ENCODE measurements at places on chromosomes 7 and 10.

DNA sequence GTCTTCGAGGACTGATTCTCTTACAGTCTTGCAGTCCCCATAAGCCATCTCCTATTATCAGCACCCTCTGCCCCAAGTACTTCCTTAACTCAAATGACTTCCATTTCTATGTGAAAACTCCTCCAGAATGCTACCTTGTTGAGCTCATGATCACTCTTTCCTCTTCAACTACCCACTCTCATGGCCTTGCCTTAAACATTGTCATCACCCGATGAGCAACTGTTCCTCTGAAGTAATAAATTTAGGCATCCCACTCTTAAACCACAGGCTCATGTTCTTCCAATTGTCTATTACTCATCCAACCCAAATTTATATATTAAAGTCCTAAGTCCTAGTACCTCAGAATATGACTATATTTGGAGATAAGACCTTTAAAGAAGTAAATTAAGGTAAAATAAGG, 152.9 kb downstream of the C1GALT1 start:
- DNase-seq = no peak

DNA sequence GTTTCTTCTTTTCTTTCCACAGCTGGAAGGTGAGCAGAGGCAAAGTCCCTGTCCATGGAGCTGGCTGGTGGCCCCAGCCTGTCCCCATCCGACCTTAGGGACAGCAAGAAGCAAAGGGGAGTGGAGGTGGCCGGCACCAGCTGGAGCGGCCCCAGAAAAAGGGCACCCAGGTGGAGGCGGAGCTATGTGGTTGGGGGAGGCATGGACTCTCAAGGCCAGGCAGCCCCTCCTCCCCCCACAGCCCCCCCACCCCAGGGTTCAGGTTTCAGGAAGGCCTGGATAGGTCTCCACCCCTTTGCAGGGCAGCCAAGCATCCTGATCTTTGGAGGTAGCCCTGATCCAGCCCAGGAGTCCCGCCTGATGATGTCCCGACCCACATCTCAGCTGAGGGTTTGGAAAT, at the start of gene SSC4D:
TSS of gene SSC4D (minus strand) at position 161 of the 400 bp plus-strand sequence. CDS start 5,258 bp downstream, outside the sequence.
- DNase-seq = no peak

DNA sequence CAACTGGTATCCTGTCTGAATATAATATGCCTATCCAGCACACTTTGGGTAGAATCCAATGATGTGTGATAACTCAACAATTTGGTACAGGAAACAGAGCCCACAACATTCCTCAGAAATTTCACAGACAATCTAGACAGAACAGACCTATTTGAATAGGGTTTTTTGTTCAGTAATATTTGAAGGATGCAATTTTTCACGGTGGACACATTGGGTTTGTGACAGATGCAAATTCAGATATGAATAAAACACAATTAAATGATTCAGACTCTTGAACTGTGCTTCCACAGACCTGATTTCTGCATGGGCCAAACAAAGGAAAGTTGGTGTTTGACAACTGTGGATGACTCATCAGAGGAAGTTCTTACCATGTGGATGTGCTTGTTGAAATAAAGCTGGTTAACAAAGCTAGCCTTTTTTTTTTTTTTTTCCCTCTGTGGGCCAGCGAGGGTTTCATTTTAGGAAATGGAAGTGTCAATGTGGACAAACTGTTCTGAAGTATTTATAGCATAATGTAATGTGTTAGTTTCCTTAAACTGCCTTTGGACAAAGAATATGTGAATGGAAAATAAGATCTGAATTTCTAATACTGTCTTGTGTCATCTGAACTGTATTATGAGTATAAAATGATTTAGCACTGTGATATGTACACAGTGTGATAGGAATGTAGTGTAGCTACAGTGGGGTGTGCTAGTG, 43.2 kb upstream of the FAM133B start:
- DNase-seq = no peak

- DNase-seq = no peak
Observed at GRCh38 chr7:53238021-53238605, 202.7 kb downstream of the POM121L12 start.

DNA sequence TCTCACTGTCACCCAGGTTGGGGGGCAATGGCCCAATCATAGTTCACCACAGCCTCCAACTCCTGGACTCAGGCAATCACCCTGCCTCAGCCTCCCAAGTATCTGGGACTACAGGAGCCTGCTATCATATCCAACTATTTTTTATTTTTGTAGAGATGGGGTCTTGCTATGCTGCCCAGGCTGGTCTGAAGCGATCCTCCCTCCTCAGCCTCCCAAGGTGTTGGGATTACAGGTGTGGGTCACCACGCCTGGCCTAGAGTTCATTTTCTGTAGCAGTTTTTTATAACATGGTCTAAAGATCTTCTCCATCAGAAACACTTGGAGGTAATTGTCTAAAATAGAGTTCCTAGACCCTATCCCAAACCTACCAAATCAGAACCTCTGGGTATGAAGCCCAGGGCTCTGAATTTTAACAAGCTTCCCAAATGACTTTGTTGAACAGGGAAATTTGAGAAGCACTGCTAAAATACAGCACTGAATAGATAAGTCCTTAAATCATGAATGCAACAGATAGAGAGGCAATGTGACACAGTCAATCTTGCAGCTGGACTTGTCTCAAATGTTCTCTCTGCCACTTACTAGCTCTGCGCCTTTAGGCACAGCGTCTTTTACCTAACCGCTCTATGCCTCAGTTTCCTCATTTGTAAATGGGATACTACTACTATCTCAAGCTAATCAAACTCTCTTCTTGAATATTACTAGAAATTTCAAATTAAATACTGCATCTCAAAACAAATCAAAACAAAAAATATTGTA, 63.7 kb downstream of the CYTH3 start:
- no peak for DNase-seq

DNA sequence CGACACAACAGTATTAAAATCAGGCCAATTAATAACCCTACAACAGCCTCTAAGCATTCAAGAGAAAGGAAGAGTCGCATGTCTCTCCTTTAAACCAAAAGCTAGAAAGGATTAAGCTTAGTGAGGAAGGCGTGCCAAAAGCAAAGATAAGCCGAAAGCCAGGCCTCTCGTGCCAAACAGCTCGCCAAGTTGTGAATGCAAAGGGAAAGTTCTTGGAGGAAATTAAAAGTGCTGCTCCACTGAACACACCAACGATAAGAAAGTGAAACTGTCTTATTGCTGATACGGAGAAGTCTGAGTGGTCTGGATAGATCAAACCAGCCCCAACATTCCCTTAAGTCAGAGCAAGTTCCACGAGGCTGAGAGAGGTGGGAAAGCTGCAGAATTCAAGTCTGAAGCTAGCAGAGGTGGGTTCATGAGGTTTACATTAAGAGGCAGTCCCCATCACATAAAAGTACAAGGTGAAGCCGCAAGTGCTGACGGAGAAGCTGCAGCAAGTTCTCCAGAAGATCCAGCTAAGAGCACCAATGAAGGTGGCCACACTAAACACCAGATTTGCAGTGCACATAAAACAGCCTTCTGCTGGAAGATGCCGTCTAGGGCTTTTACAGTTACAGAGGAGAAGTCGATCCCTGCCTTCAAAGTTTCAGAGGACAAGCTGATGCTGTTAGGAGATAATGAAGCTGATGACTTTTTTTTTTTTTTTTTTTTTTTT, 194.8 kb downstream of the MAD1L1 start:
- DNase-seq = no peak

- DNase-seq = no peak
Observed at GRCh38 chr7:111292026-111292470, 201.1 kb downstream of the LRRN3 start.

DNA sequence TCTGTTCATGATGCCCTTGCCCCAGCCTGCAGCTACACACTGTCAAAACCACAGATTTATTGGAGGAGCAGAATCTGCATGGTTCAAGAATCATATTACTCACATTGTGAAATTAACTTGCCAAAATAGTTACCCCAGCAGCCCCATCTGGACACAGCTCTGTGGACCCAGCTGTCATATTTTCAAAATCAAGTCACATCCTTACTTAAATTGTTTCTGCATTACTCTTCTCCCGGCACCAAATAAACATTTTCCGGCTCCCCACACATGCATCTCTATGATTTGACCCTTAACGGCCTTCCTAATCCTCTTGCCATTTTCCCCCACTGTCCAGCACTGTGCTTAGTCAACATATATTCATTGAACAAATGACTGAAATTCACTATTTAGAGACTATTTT, 43.8 kb upstream of the GPR26 start:
- DNase-seq = no peak

- DNase-seq = no peak
Observed at GRCh38 chr7:81822811-81823210, 53.0 kb upstream of the HGF start.

GRCh38 chr7:36916619-36917018, 192.3 kb upstream of the AOAH start:
- no peak for DNase-seq

DNA sequence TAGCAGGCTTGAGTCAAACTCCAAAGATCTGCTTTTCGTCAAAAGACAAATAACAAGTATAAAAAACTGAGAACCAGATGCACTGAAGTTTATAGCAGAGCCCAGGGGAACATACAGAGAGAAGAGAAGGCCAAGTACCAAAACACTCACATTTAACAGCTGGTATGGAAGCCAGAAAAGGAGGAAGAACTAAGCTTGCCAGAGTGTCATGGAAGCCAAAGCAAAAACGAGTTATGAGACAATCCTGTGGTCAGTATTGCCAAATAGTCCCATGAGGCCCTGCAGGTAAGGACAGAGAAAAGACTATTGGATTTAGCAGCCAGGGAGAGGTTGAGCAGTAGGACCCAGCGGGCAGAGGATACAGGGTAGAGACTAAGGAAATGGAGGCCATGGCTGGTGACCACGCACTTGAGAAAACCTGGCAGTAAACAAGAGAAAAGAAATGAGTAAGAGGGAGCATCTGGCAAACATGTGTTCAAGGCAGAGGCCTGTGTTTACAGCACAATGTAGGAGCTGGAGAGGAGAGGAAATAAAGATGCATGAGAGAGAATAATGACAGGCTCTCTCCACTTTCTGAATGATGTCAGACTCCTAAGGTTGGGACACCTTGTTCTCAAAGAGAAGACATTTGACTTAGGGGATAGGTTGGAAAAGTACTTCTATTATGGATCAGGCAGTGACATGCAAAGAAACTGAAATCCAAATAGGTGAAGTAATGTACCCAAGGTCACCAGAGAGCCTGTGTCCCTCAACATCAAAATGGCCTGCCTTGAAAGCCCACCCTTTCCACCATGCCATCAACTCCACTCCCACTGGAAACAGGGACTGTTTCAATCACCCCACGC, 9.1 kb downstream of the CREB3L2 start:
- DNase-seq = no peak

DNA sequence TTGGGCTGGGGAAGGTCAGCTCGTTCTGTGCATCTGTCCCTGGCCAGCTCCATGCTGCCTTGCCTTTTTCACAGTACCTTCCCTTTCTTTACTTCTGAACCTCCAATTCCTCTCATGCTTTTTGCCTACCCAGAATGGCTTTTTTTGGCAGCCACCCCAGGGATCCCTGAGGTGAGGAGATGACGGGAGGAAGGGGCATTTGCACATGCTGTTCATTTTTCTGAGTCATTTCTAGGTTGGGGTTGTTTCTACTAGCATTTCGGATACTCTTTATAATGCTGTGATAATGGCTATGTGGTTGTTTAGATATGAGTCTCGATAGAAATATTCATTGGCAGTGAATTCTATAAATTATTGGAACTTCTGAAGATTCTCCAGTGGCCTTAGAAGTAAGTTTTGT, 415.1 kb upstream of the FZD8 start:
- DNase-seq = no peak

DNA sequence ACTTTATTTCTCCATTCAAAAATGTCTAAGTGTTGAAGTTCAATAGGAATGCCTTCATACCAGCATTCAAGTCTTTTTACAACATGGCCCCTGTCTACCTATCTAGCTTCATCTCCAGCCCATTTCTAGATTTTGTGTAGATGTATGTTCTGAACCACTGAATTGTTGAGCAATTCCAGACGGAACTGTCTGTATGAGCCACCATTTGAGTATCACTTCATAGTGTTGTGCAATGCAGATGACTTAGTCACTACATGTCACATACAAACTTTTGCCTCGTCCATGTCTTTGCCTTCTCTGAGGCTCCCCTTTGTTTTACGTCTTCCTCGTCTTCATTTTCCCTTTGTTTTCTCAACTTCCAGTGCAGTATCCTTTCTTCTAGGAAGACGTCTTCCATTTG, 118.1 kb downstream of the INHBA start:
- DNase-seq = no peak

Measured in activated T-cell treated with anti-CD3 and anti-CD28 coated beads, Interleukin-2, amount 50 U/mL, for 4 hours (primary cell).